ENCODE measurements at places on chromosomes 6 and 20. TPM values are rescaled to one million over a fixed set of nuclear protein-coding genes. Genes with fewer than 3 reads are reported as not detected.

Gene BRD2
- 86.3 TPM for total RNA-seq

Gene PRL
- total RNA-seq, result 0.39 TPM

Gene PBOV1
- not detected for total RNA-seq

Gene RCAN2
- 1.9 TPM for total RNA-seq

Gene TNNC2
- 472 TPM for total RNA-seq

Gene TAGAP
- total RNA-seq, result 4.5 TPM

Gene UBE2V1
- total RNA-seq, result 60.0 TPM

Gene LY6G6D
- 10.3 TPM for total RNA-seq

Gene EBF4
- total RNA-seq, result 2.5 TPM

Gene ME1
- 11.4 TPM for total RNA-seq

Gene NRN1
- 19.7 TPM for total RNA-seq

Gene SYCP2
- total RNA-seq, result 5.8 TPM

Gene SHLD1
- total RNA-seq, result 4.5 TPM

Gene CHD6
- 43.5 TPM for total RNA-seq

Gene LGSN
- not detected for total RNA-seq

Gene PRDM13
- not detected for total RNA-seq

Gene HCRTR2
- total RNA-seq, result not detected

Gene TREM2
- total RNA-seq, result 0.59 TPM

Gene CST2
- not detected for total RNA-seq

Gene TAF4
- total RNA-seq, result 7.6 TPM

Gene WASF1
- total RNA-seq, result 7.1 TPM

Gene TREML2
- total RNA-seq, result 0.39 TPM

Gene TRIM15
- total RNA-seq, result 1.4 TPM

Gene FNDC1
- total RNA-seq, result 59.6 TPM

Gene ENPP1
- 16.2 TPM for total RNA-seq

Gene CEP57L1
- 36.8 TPM for total RNA-seq

Gene HLA-DOB
- 0.69 TPM for total RNA-seq

Gene SASH1
- 106 TPM for total RNA-seq

Gene TMEM151B
- 0.10 TPM for total RNA-seq

Gene ASIP
- total RNA-seq, result 7.6 TPM

Gene CARMIL1
- 17.9 TPM for total RNA-seq

Gene TREML4
- not detected for total RNA-seq

Gene BLTP3A
- 8.1 TPM for total RNA-seq

Gene RARS2
- total RNA-seq, result 48.5 TPM

Gene FAM184A
- 3.7 TPM for total RNA-seq

Gene ASXL1
- total RNA-seq, result 54.3 TPM

Gene BFSP1
- 1.3 TPM for total RNA-seq

Gene SLC13A3
- total RNA-seq, result 1.8 TPM

Gene MACROD2
- total RNA-seq, result 17.6 TPM

Gene GPX5
- total RNA-seq, result not detected

Gene ABHD16B
- not detected for total RNA-seq

Gene PTCHD4
- total RNA-seq, result 2.1 TPM

Gene BPIFB1
- total RNA-seq, result not detected

Gene TFAP2C
- total RNA-seq, result 22.8 TPM

Gene ENPP4
- total RNA-seq, result 4.6 TPM

Gene PHIP
- 51.5 TPM for total RNA-seq

Gene TBXT
- not detected for total RNA-seq

Gene DEFB132
- not detected for total RNA-seq

Gene TULP4
- 135 TPM for total RNA-seq

Gene GRIK2
- 3.7 TPM for total RNA-seq

Gene SCRT2
- not detected for total RNA-seq

Gene RWDD2A
- 2.9 TPM for total RNA-seq

Gene AGER
- total RNA-seq, result 2.7 TPM

Gene DNAH8
- 0.89 TPM for total RNA-seq

Gene CLDN20
- total RNA-seq, result 0.30 TPM

Gene EFCAB8
- not detected for total RNA-seq

Gene MEP1A
- not detected for total RNA-seq

Gene SLC16A10
- 8.6 TPM for total RNA-seq
